PC-3 (cell line): ENCODE measurements at places on chromosomes 13 and 19. TPM values are rescaled to one million over a fixed set of nuclear protein-coding genes. Genes with fewer than 3 reads are reported as not detected.
A peak's percentile ranks its signal among the peaks of the same experiment; 100 is the strongest.

DNA sequence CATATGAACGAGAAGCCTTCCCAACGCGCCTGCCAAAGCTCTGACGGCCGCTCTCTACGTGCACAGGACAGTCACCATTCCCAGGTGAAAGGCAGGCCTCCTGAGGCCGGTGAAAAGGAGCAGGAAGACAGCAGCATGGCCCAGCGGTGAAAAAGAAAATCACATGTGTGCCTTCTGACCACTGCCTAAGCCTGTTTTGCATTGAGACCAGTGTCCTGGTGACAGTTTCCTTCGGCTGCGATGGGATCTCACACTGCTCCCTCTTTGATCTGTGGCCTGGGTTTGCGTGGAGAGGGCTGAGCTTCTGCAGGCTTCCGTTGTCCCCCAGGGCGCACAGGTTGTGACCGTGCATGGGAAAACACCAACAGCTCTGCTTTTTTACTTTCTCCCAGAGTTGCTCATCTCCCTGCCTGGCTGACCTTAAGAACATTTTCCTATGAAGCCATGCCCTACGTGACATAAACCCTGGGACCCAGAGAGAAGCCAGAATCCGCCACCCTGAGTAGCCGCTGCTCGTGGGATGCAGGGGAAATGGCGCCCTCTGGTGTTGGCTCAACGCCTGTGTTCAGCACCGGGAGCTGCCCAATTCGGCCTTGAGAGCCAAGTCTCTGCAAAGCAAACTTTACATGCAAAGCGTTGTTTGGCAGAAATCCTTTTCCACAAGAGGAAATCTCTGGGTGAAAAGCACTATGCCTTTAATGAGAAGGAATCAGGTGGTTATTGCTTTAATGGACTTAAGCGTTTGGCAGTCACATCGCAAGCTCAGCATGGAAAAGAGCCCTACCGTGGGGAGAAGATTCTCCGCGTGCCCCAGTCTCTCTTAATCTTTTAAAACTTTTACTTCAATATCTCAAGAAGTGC, 112.2 kb upstream of the GPR12 start:
- H3K36me3 ChIP-seq = no peaks in the 10 kb centered on the region
- H3K4me3 ChIP-seq = no peak overlapping the region
- peak; percentile 55 for DNase-seq
- H3K4me1 ChIP-seq = no peaks in the 10 kb centered on the region

DNA sequence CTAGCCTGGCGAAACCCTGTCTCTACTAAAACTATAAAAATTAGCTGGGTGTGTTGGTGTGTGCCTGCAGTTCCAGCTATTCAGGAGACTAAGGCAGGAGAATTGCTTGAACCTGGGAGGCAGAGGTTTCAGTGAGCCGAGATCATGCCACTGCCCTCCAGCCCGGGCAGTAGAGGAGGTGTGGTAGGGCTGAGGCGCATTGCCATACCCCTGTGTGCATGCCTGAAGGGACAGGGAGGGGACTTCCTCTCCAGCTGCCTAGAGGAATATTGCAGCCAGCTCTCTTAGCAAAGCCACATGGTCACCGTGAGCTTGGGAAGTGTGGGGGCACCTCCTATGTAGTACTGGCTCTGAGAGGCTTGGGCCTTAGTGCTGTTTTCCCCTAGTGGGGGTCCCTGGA, 29.2 kb upstream of the PEPD start:
- H3K27me3 ChIP-seq = no peaks in the 10 kb centered on the region
- DNase-seq = no peak
- no peak overlapping the region for H3K27ac ChIP-seq
- no peaks in the 10 kb centered on the region for H3K36me3 ChIP-seq
- H3K4me3 ChIP-seq = no peak overlapping the region
- no peaks in the 10 kb centered on the region for H3K4me1 ChIP-seq

Gene ZNF525
- total RNA-seq = 13.1 and 25.6 TPM in 2 replicates

Gene TEX29
- not detected in 2 replicates for total RNA-seq

GRCh38 chr13:53214433-53214832, 185.8 kb downstream of the OLFM4 start:
- no peak overlapping the region for H3K4me3 ChIP-seq
- H3K4me1 ChIP-seq = no peaks in the 10 kb centered on the region
- no peak overlapping the region for H3K27ac ChIP-seq
- no peak for DNase-seq
- no peaks in the 10 kb centered on the region for H3K36me3 ChIP-seq
- H3K27me3 ChIP-seq = no peaks in the 10 kb centered on the region

DNA sequence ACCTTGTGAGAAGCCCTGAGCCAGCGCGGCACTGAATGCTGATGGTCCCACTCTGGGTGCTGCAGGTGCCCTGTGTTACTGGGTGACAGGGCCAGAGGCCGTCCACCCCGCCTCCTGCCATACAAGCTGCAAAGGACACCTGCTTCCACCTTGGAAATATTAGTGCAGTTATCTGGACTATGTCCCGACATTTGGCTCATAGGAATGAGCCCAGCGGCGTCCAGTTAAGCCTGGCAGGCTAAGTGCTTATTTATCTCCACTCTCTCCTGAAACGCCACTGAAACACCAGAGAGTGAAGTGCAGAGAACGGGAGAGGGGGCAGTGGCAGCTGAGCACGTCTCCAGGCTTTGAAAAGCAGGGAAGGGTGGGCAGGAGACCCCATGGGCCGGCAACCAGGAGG, 145.8 kb downstream of the KDM4B start:
- no peaks in the 10 kb centered on the region; the same call in 1 of the 2 replicates for H3K36me3 ChIP-seq
- H3K4me1 ChIP-seq = no peaks in the 10 kb centered on the region
- no peak for DNase-seq
- no peak overlapping the region for H3K27ac ChIP-seq
- no peaks in the 10 kb centered on the region for H3K27me3 ChIP-seq

Gene PROZ
- not detected in 2 replicates for total RNA-seq

DNA sequence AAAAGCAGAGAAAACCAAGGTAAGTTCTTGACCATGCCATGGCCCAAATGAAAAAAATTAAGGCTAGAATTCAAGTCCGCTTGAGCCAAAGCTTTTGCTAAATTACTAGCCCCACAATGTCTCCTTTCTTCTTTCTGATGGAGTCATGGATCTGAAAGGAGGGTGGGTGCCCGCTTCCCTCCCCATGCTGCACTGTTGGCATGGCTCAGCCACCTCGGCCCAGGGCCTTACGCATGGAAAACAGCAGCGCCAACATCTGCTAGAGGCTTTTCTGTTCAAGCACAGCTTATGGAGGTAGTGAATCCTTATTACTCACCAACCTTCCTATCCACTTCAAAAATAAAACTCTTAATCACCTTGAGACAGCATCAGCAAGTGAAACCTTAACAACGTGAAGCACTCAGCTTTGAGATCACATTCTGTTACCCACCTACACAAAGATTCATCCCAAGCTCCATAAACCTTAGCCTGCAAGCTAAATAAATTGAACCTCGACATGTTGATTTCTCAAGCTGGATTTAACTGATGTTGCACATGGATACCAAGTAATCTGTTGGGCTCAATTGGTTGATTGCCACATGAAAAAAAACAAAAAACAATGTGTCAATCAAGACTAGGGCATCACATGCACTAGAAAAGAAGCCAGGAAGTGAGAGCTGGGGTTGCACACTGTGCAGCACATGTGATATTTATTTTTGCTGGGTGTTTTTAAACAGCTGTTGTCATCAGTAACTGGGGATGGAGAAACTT, 43.4 kb downstream of the TPT1 start:
- H3K4me3 ChIP-seq = no peak overlapping the region
- H3K4me1 ChIP-seq = peaks cover under 1% of the 10 kb centered on the region; the same call in 1 of the 2 replicates
- no peaks in the 10 kb centered on the region for H3K36me3 ChIP-seq
- no peaks in the 10 kb centered on the region for H3K27me3 ChIP-seq
- H3K27ac ChIP-seq = no peak overlapping the region

Gene ZNF534
- not detected in 2 replicates for total RNA-seq

GRCh38 chr19:48616491-48617056, 1.7 kb upstream of the FAM83E start:
- H3K4me1 ChIP-seq = peaks cover 27% of the 10 kb centered on the region
- no peak for DNase-seq
- no peaks in the 10 kb centered on the region for H3K27me3 ChIP-seq
- H3K27ac ChIP-seq = no peak overlapping the region
- peaks cover 35% of the 10 kb centered on the region for H3K36me3 ChIP-seq

- DNase-seq = peak; percentile 97
- no peaks in the 10 kb centered on the region for H3K36me3 ChIP-seq
- H3K27me3 ChIP-seq = no peaks in the 10 kb centered on the region
- peak overlapping the region; percentile 68 for H3K4me3 ChIP-seq
Observed at GRCh38 chr19:13861714-13862531, 15.0 kb upstream of the NANOS3 start.

Gene TMEM238
- 22.1 and 22.8 TPM in 2 replicates for total RNA-seq

Gene ZNF28
- 12.7 and 29.7 TPM in 2 replicates for total RNA-seq

GRCh38 chr13:40103864-40104263, 448.4 kb downstream of the COG6 start:
- peaks cover 26% of the 10 kb centered on the region for H3K4me1 ChIP-seq
- H3K36me3 ChIP-seq = no peaks in the 10 kb centered on the region
- DNase-seq = peak; percentile 47
- H3K27ac ChIP-seq = peak overlapping the region; percentile 90

- no peaks in the 10 kb centered on the region for H3K27me3 ChIP-seq
- peak overlapping the region; percentile 32 for H3K27ac ChIP-seq
- H3K4me1 ChIP-seq = peaks cover 19% of the 10 kb centered on the region
- peak; percentile 79 for DNase-seq
- no peak overlapping the region for H3K4me3 ChIP-seq
- no peaks in the 10 kb centered on the region for H3K36me3 ChIP-seq
Observed at GRCh38 chr13:23621316-23621645, 51.1 kb downstream of the TNFRSF19 start.

Gene COL5A3
- 0.11 and 0.12 TPM in 2 replicates for total RNA-seq

- no peak for DNase-seq
- H3K36me3 ChIP-seq = no peaks in the 10 kb centered on the region
- H3K27me3 ChIP-seq = no peaks in the 10 kb centered on the region
- H3K4me1 ChIP-seq = no peaks in the 10 kb centered on the region
- no peak overlapping the region for H3K27ac ChIP-seq
Observed at GRCh38 chr19:30861919-30862318, 487.3 kb downstream of the TSHZ3 start.

DNA sequence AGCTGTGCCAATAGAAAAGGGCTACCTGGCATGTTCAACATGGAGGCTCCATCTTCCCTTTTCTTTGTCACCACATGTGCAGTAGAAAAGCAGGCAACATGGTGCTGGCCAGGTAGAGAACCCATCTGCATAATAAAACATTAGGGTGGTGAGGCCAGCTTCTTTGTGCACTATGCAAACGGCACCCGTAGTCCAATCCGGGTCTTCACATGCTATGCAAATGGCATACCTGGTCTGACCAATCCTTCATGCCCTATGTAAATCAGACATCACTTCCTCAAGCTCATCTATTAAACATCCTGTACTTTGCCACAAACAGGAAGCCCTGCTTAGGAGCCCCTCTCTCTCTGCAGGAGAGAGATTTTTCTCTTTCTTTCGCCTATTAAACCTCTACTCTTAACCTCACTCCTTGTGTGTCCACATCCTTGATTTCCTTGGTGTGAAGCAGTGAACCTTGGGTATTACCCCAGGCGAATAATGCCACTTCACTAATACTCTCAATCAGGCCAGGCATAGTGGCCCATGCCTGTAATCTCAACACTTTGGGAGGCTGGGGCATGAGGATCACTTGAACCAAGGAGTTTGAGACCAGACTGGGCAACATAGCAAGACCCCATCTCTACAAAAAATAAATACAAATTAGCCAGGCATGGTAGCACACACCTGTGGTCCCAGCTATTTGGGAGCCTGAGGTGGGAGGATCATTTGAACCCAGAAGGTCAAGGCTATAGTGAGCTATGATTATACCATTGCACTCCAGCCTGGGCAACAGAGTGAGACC, 111.3 kb upstream of the MRI1 start:
- H3K27ac ChIP-seq = no peak overlapping the region
- H3K36me3 ChIP-seq = no peaks in the 10 kb centered on the region

GRCh38 chr19:21463449-21464105, 41.8 kb upstream of the ZNF429 start:
- no peaks in the 10 kb centered on the region for H3K4me1 ChIP-seq
- no peaks in the 10 kb centered on the region for H3K27me3 ChIP-seq
- DNase-seq = peak; percentile 56
- peak overlapping the region; percentile 67 for H3K4me3 ChIP-seq
- H3K27ac ChIP-seq = no peak overlapping the region

Gene IGSF23
- total RNA-seq = not detected in 2 replicates

Gene TMEM150B
- not detected in 2 replicates for total RNA-seq

Gene NLRP11
- 0.15 and 0.23 TPM in 2 replicates for total RNA-seq

DNA sequence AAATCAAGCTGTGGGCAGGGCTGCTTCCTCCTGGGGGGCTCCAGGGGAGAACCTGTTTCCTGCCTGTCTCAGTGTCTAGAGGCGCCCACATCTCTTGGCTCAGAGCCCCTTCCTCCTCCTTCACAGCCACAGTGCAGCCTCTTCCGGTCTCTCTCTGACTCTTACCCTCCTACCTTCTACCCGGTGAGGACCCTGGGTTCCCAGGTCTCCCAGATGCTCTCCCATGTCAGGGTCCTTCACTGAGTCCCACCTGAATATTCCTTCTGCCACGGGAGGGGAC, 153.1 kb downstream of the KDM4B start:
- no peak overlapping the region for H3K4me3 ChIP-seq
- H3K36me3 ChIP-seq = peaks cover 4% of the 10 kb centered on the region; the same call in 1 of the 2 replicates
- H3K27me3 ChIP-seq = no peaks in the 10 kb centered on the region
- no peak overlapping the region for H3K27ac ChIP-seq
- DNase-seq = no peak
- H3K4me1 ChIP-seq = no peaks in the 10 kb centered on the region

Gene ZNF45
- total RNA-seq = 5.8 and 7.8 TPM in 2 replicates

DNA sequence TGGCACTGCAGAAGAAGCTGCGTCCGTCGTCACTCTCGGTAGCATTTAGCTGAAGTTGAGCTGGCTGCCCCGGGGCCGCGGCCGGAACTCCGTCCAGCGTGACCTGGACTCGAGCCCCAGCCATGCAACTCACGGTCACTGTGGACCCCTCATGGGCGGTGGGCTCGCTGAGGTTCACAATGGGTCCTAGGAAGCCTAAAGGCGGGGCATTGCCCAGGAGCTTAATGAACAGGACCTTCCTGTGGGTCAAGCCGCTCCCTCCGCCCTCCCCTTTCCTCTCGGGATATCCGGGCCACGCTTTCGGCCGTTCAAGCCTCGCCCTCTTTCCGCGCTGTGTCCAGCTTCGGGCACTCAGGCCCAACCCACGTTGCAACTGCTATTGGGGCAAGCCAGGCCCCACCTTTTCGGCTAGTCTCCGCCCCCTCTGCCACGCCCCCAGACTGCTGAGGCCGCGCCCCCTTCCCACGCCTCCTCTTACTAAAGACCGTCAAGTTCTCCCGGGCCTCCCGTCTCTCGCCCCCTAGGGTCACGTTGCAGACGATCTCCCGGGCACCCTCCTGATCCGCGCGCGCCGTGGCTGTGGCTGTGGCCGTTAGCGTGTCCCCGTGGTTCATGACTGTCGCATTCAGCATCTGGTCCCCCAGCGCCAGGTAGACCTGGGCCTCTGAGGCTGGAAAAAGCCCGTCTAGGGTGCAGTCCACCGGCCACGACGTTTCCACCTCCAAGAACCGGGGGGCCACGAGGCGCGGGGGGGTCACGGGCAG, 1.4 kb upstream of the RAVER1 start:
- peaks cover 22% of the 10 kb centered on the region for H3K4me1 ChIP-seq
- DNase-seq = peak; percentile 99
- no peaks in the 10 kb centered on the region for H3K27me3 ChIP-seq
- H3K36me3 ChIP-seq = peaks cover 7% of the 10 kb centered on the region
- H3K27ac ChIP-seq = peak overlapping the region; percentile 5
- H3K4me3 ChIP-seq = peak overlapping the region; percentile 84
